ENCODE measurements at places on chromosomes 6 and 20. TPM values are rescaled to one million over a fixed set of nuclear protein-coding genes. Genes with fewer than 3 reads are reported as not detected.

DNA sequence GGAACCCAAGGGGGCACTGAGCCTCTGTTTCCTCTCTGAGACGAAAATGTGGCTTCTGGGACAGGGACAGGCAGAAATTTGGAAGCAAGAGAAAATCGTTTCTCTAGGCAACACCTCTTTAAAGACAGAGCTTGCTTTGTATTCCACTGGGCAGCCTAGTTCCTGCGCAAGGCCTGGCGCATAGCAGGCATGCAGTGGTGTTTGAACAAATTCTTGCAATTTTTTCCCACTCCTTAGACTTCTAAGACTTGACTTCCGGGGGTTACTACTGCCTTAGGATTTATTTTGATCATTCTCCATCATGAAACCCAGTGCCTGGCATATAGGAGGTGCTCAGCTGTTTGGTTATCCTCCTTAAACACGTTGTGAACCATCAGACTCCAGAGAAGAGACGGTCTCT is 249.0 kb upstream of the KCNG1 start:
- DNase-seq: no peak

- peak; percentile 61 for DNase-seq
Observed at GRCh38 chr20:25065625-25066338, 7.8 kb upstream of the ACSS1 start.

GRCh38 chr6:5866547-5867051 is 140.1 kb downstream of the NRN1 start:
- peak; percentile 28 for DNase-seq

TCP11 gene
- total RNA-seq: not detected

C6orf141 gene
- total RNA-seq: 0.15 TPM

DNA sequence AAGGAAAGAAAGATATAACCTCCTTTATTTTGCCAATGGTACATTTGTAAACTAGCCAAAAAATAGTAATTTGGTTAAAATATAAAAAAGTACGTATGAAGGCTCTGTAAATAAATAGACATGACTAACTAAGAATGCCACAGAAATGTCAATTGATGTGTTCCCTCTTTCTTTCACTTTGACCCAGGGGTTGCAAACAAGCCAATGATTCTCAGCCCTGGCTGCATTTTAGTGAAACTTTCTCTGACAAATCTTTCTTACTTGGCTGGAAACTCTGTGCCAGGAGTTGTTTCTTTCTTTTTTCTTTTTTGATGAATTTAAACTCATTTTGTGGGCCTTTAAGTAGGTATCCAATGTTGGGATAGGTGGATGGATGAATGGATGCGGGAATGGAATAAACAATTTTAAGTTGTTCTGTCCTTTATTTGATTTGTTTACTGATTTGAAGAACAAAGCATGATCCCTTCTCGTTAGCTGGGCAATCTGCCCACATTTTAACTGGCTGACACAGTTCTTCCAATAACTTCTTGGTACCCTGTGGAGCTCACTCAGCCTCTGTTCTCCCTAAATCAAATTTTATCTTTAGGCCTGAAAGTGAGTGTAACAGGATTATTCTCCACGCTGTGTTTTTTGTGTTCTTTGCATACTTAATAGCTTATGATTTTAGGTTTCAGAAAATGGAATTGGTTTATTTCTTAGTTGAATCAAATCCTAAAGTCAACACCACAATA is 58.6 kb upstream of the GCLC start:
- no peak for DNase-seq

MAS1 gene
- total RNA-seq: not detected

DNA sequence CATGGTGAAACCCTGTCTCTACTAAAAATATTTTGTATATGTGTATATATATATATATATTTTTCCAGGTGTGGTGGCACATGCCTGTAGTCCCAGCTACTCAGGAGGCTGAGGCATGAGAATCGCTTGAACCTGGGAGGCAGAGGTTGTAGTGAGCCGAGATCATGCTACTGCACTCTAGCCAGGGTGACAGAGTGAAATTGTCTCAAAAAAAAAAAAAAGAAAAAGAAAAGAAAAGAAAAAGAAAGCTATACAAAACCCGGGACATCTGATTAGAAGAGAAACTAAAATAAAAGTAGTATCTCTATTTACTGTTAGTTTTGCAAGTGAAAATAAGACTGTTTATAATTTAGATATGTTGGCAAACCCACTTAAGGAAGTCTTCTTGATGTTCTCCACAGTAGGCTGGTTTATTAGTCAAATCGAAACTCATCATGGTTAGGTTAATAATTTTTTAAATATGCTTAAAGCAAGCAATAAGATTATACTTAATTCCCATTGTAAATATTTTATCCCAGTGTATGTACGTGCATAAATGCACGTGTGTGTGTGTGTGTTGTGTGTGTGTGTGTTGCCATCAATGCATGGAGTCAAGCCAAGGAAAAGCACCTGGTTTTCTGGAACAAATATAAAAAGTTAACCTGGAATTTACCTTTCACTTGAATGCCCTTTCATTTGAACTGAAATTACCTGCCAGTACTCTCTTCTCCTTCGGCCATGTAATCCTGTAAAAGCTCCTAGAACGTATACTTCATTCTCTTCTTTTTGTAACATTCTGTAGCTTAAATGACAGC is 7.1 kb downstream of the VNN2 start:
- no peak for DNase-seq
